ENCODE measurements at places on chromosomes 1 and 21. TPM values are rescaled to one million over a fixed set of nuclear protein-coding genes. Genes with fewer than 3 reads are reported as not detected.

- DNase-seq: peak; percentile 38
These were observed 1.8 kb downstream of the THEM4 start for GRCh38 chr1:151907363-151908139.

The OR2T27 gene
- total RNA-seq: not detected

The LCE1D gene
- not detected for total RNA-seq

- DNase-seq: no peak
These were observed at the start of gene UBE2Q1 for GRCh38 chr1:154557939-154558719. UBE2Q1 (minus strand) TSS chr1:154558662; CDS start chr1:154558553, 109 bp downstream.

The SLC30A10 gene
- total RNA-seq: not detected

- DNase-seq: no peak
These were observed 107.6 kb upstream of the IPO9 start for GRCh38 chr1:201721082-201722049.

The S1PR1 gene
- not detected for total RNA-seq

- no peak for DNase-seq
These were observed at the start of gene HMGB4 for GRCh38 chr1:33863779-33864178. HMGB4 (plus strand) TSS chr1:33864079; CDS start chr1:33864192, 113 bp downstream.

DNA sequence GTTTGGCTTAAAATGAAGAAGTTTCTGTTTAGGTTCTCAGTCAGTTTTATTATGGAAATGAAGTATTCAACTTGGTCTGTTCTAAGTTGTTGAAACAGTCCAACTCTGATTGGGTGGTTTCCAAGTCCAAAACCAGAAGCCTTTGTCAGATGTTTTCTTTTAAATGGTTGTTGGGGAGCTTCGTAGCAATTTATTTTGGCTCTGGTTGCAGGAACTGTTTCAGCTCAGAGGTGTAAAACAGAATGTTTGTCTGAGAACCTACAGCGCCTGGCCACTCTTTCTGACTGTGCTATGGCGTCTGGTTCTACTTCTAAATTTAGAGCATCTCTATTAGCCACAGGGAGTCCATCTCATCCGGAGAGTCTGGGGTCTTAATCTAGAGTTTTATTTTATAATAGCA is 582.6 kb upstream of the TMPRSS15 start:
- no peak for DNase-seq

DNA sequence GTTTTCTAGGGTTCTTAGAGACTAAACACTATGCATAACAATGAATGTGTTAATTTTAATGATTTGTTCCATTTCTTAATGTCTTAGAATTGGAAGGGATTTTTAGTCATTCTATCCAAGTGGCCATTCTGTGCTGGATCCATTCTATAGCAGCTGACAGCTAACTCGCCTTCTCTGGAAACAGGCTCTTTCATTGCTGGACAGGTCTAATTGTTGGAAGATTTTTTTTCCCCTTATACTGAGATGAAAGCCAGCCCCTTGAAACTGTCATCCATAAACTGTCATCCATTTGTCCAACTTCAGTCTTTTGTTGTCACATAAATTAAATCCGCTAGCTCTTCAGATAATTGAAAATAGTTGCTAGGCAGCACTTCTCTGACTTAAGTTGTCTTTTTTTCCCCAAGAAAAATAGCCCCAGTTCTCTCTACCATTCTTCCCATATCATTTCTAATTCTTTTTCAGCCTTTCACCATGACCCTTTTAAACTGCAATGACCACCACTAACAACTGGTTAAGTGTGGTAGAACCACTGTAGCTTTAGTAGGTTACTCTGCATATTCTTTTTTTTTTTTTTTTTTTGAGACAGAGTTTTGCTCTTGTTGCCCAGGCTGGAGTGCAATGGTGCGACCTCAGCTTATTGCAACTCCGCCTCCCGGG is 19.7 kb downstream of the AK4 start:
- DNase-seq: no peak

DNA sequence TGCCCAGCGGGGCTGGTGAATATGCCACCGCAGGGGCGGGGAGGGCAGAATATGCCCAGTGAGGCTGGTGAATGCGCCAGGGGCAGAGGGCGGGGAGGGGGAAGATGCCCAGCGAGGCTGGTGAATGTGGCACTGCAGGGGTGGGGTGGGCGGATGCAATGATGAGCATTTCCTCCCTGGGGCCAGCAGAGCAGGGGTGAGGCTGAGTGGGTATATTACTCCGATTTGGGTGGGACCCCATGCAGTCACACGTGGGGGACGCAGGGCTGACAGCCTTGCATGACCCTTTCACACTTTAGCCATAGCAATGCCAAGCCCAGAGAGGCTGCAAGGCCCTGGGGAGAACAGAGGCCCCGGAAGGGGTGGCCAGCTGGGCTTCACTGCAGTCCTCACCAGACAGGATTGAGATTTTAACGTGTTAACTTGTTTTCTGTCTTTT is 9.3 kb upstream of the SLX9 start:
- no peak for DNase-seq

DNA sequence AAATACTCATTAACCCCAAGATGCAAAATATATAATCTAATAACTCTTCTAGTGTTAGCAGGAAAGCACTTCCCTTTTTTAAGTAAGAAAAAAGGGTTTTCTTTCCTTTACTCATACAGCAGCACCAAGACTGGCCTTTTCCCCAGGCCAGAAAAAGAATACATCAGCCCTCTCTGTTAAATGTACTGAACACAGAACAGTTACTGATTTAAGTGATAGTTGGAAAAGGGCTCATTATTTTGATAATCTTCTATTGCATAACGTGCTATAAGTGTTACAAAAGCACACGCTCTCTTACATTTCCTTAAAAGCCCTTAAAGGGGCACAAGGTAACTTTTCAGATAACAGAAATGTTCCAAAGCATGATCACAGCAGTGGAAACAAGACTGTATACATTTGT is 142.9 kb downstream of the TIAM1 start:
- no peak for DNase-seq

The LCE1C gene
- total RNA-seq: not detected

GRCh38 chr21:34974162-34974981 is 74.7 kb downstream of the RUNX1 start:
- no peak for DNase-seq

- no peak for DNase-seq
These were observed 14.7 kb downstream of the PDXK start for GRCh38 chr21:43733529-43734071.

DNA sequence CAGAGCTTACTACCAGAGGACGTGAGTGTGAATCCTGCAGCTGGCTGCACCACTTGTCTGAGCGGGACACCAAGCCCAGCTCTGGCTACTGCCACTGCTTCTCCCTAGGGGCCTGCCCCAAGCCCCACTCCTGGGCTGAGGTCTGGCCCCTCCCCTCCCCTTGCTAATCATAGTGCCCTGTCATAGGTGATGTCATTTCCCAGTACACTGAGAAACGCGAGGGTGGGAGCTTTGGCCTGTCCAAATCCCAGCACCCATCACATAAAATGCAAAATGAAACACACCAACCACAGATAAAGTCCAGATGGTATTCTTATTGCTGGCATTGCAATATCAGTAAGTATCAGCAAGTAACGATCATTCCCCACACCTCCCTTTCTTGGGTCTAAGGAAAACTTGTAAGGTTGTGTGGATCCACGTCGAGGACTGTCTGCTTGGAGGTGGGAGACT is 77.7 kb downstream of the TOMM20 start:
- DNase-seq: no peak

The ZSCAN20 gene
- 8.3 TPM for total RNA-seq

The BARHL2 gene
- not detected for total RNA-seq

DNA sequence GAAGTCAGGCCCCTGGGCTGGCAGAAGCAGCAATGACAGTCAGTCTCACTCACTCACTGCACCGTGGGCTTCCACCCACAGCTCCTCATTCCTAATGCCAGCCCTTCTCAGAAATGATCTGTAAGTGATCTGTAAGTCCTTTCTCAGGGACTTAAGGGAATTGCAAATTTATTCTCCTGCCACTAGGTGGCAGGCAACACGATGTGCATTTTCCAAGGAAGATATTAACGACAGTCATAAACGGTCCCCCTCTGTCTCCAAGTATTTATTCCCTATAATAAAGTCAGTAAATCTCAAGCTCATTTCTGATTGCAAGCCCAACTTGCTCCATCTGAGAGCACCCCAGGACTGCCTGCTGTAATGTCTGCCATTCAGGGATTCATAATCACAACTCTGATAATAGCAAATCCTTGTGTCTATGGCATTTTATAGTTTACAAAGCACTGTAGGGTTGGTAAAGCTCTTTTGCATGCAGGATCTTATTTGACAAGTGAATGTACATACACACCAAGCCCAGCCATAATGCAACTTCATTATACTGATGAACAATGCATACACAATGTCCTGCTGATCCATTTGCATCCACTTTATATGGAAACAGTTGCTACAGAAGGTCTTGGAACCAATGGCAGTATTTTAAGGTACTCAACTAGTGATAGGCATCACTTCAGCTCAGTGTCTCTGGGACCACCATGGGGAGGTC is 380.5 kb upstream of the CAMK1G start:
- DNase-seq: peak; percentile 23

The DCDC2B gene
- not detected for total RNA-seq

The GPR37L1 gene
- total RNA-seq: not detected

- DNase-seq: no peak
These were observed 331.9 kb downstream of the DISC1 start for GRCh38 chr1:231958448-231958847.

DNA sequence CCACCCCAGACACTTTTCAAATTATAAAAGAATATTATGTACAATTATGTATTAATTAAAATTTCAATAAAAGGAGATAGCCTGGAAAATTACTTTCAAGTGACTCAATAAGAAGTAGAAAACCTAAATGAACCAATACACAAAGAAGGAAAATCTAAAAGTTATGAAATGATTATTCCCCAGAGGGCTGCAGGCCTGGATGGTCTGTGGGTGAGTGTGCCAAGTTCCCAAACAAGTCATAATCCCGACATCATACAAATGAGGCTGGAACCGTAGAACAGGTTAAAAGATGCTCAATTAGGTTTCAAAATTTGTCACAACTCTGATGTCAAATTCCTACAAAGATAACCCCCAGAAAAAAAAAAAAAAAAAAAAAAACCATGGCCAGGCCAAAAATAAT is 12.7 kb downstream of the SPATC1L start:
- no peak for DNase-seq

DNA sequence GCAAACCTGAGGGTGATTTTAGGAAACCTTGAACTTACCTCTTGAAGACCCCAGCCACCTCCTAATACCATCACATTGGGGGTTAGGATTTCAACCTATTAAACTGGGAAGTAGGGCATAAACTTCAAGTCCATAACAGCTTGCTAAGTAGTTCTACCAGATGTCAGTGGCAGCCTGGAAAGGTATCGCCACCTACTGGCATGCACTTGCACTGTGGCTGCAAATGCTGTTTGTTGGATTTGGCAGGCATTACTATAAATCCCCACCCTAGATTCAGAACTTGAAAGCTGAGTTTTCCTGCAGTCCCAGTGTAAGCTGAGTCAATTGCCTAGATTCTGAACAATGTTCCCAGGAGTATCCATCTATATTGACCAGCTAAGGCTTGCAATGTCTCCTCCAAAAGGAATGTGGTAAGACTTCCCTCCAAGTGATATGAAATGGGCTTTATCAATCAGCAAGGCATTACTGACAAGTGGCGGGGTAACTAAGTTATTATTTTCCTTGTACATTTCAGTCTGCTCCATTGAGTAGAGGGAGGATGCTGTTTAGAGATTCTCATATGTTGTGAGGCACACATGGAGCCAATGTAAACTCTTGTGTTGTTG is 474.5 kb downstream of the PTPRC start:
- DNase-seq: peak; percentile 27

DNA sequence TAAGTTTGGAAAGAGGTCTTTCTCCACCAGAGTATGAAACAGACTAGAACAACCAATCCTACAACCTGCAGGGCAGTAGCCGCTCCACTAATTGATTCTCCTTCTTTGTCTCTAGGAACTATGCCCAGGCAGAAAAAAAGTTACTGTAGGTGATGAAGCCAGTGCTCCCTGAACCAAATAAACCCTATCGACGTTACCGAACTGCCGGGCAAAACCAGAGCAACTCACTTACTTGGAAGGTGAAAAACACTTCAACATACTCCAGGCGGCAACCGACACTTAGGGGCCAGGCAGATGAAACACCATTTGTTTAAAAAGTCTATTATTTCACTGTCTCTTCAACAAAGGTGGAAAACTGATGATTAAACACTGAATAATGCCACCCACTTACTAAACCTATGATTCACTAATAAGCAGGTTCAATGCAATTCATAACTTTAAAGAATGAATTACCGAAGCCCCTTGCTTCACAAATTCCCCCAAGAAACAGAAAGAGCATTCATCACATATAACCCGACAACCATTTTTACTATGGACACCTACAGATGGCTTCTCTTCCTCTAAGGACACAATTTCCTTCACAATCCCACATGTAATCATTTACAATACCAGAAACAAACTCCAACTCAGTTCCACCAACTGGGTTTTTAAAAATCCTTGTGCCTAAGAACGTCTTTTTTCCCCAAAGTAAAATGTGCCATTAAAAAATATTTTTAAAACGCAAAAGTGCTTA is 1.6 kb downstream of the NRIP1 start:
- DNase-seq: peak; percentile 61

DNA sequence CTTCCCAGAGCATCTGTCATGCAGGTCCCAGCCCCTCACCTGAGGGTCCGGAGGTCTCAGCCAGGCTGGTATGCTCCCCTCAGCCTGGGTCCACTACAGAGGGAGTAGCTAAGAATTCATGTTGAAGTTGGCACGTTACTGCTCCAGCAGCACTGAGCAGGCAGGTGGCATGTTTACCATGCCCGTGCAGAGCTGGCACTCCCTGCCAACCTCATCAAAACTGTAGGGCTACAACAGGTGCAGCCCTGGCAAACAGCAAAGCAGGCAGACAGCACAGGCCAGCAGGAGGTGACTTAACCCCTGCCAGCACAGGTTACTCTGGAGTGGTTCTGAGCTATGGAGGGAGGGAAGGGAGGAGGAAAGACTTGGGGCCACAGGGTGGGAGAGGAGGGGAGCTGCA is 46.4 kb downstream of the NUAK2 start:
- no peak for DNase-seq

DNA sequence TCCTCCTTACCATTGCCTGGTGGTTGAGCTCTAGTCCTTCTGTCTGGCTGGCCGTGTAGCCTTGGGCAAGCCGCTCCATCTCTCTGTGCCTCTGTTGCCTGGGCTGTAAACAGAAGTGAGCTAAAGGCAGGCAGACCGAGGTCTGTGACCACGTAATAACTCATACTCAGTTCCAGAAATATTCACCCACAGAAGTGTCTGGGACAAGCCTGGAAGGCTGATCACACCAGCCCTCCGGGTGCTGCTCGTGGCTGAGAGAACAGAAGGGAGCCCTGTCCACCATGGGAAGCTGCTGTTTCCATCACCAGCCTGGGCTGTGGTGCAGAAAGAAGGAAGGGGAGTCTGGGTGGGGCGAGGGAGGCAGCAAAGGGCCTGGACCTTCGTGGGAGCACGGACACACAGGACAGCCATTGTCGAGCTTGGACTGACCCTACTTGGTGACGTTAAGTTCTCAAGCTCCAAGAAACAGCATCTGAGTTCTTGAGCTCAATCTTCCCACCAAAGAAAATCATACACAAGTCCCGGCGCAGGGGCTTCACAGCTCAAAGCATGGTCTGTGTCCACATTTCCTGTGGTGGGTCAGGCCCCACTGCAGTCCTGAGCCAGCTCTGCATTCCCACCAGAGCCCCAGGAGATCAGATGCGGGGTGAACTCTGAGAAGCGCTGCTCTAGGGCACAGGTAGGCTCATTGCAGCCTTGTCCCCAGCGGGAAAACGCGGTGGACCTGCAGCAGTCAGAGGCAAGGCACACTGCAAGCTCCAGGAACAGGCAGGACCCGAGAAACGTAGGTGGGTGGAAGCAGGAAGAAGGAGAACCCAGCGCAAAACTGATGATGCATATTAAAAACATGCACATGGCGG is 61.8 kb downstream of the RUNX3 start:
- no peak for DNase-seq
